ENCODE measurements at places on chromosomes 1 and 21.

GRCh38 chr1:208537198-208537597 is 293.0 kb upstream of the PLXNA2 start:
- DNase-seq, result no peak

DNA sequence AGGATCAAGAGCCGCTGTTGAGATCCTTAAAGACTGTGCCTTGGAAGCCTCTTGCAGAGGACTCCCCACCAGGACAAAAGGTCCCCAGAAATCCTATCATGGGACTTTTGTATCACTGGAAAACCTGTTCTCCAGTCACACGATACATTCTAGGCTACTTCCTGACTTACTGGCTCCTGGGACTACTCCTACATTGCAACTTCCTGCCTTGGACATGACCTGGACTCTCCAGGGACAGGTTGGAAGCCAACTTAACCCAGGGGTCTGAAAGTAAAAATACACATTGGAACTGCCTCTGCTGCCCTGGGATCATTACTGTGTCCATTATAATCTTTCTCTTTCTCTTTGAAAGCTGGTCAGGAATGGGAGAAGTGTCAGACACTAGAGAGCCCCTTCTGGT is 9.9 kb downstream of the PIGV start:
- DNase-seq, result no peak

GRCh38 chr1:52604063-52604770 is 2.0 kb downstream of the GPX7 start:
- no peak for DNase-seq

GRCh38 chr1:118989006-118989815 is 1.1 kb upstream of the TBX15 start:
- DNase-seq, result no peak

DNA sequence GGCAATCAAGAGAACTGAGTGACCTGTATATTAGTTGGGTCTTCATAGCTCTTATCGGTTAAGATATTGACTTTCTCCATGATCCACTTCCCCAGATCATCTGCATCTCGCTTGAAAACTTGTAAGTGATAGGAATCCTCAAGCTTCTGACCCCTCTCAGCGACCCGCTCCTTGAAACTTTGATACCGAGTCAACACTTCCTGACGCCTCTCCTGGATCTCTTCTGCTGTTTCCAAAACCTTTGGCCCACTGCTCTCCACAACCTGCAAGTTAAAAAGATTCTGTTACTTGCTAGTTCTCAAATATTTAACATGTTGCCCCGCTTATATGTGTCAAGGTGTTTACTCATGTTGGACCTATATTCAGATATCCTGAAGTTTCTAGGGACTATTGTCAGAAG is 1.4 kb downstream of the SPTA1 start:
- no peak for DNase-seq

DNA sequence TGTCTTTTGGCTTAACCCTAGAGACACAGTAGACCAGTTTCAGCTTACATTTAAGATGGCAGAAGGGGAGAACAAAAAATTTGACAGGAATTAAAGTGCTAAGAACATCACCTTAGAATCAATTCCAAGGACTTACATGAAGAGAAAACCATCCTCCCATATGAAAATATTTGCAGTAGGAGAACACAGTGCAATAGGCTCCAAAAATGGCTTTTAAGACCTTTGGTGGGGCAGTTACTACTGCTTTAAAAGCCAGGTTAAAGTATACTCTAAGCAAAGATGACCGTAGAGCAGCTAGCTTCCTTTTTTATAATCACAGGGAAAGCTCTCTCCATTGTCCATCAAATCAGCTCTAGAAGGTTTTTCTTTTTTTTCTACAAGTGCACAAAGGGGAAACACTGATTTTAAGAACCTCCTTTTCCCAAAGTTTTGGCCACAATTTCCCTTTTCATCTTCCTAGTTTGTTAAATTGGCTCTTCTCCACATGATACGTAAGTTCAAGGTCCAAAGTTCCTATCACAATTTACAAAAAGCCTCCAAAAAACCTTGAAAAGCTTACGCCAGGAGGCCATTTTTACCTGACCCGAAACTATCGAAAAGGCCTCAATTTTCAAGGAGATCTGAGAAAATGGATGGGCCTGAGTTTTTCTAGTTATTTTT is 3.3 kb downstream of the TXNIP start:
- no peak for DNase-seq

DNA sequence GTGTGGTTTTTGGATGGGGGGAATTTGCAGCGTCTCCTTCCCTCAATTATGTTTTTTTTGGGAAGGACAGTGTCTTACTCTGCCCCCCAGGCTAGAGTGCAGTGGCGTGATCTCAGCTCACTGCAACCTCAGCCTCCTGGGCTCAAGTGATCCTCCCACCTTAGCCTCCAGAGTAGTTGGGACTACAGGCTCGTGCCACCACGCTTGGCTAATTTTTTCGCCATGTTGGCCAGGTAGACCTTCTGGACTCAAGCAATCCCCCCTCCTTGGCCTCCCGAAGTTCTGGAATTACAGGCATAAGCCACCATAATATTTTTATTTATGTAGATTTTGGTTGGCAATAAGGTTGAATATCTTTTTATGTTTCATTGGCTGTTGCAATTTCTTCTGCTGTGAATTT is 9.5 kb upstream of the PARP1 start:
- DNase-seq, result no peak

DNA sequence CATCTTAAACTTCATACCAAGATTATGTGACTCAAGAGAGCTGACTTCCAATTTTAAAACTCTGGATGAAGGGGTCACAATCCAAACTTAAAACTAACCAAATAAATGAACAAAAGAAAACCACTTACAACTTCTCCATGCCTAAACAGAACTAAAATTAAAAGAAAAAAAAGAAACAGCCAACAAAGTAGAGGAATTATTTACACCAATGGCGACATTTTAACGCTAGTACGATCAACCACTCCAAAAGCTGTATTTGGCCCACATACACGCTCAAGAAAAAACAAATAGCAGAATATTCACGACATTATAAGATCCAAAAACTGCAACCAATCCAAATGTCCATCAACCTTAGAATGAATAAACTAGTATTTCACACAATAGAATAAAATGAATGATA is 42.4 kb downstream of the ENAH start:
- no peak for DNase-seq

GRCh38 chr1:30371888-30372791 is 351.2 kb downstream of the MATN1 start:
- DNase-seq, result no peak

DNA sequence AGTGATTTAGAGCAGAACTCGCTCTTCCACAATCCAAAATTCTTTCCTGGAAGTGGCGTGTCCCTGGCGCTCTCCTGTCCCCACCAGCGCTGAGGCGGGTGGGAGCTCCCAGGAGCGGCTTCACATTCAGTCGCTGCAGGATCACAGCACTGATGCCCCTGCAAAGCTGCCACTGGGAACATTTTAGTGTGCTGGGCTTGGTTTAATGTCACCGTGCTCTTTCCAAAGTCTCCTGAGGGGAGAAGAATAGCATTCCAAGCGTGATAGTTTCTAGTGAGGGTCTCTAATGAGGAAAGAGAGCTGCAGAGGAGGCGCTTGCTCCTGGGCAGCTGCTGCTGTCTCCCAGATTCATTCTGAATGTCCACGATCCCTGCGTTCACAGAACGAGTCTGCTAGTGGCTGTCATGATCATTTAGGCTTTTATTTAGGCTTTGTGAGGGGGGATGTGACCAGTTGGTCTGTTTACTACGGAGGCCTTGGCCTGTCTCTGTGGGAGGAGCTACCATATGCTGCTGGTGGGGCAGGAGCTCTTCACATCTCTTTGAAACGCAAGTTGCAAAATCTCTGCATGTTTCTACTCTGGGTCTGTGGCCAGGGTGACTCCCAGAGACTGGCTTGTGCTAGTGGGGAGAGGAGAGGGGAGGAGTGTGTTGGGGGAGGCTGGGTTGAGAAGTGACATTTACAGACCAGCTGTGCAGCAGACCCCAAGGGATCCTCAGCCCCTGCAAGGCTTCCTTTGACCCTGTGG is 23.4 kb downstream of the OLFML3 start:
- DNase-seq, result no peak

GRCh38 chr1:216710055-216710454 is 13.2 kb downstream of the ESRRG start:
- DNase-seq, result no peak

GRCh38 chr1:63522891-63523728 is at the start of the genes EFCAB7 and ITGB3BP:
Gene EFCAB7 (plus strand): TSS chr1:63523525. CDS start chr1:63525573, 2,048 bp downstream.
Gene ITGB3BP (minus strand): TSS chr1:63523225. CDS start chr1:63523133, 92 bp downstream.
- peak; percentile 67 for DNase-seq

DNA sequence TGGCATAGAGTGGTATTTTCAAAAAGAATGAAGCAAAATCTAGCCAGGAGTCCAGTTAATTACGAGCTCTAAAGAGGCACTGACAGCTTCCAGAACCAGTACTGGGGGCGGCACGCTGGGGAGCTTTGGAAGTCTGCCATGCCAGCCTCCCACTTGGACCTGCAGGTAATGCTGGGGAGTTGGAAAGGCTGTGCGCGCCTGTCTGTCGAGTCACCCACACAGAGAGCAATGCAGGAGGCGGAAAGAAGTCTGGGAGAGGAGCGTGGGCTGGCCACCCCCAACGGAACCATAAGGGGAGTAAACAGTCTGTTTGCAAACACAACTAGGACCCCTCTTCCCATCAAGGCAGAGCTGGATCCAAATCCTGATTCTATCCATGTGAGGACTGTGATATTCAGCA is 84.5 kb downstream of the BEND5 start:
- no peak for DNase-seq

- DNase-seq, result no peak
Observed at GRCh38 chr1:182255494-182255893, 136.1 kb downstream of the GLUL start.

DNA sequence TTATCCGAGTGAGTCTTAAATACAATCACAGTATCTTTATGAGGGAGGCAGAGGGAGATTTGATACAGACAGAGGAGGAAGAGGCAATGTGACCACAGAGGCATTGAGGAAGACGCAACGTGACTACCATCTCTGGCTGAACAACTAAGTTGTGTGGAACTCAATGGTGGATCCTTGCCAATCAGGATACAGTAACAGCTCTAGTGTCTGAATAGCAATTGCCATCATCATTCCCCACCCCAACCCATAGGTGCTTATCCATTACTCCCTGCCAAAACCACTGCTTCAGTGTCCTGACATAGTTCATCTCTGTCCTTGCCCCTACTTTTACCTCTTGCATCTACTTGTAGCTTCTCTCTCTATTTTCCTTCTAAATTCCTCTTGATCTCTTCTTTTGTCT is 20.5 kb upstream of the RHBDL2 start:
- DNase-seq, result no peak

DNA sequence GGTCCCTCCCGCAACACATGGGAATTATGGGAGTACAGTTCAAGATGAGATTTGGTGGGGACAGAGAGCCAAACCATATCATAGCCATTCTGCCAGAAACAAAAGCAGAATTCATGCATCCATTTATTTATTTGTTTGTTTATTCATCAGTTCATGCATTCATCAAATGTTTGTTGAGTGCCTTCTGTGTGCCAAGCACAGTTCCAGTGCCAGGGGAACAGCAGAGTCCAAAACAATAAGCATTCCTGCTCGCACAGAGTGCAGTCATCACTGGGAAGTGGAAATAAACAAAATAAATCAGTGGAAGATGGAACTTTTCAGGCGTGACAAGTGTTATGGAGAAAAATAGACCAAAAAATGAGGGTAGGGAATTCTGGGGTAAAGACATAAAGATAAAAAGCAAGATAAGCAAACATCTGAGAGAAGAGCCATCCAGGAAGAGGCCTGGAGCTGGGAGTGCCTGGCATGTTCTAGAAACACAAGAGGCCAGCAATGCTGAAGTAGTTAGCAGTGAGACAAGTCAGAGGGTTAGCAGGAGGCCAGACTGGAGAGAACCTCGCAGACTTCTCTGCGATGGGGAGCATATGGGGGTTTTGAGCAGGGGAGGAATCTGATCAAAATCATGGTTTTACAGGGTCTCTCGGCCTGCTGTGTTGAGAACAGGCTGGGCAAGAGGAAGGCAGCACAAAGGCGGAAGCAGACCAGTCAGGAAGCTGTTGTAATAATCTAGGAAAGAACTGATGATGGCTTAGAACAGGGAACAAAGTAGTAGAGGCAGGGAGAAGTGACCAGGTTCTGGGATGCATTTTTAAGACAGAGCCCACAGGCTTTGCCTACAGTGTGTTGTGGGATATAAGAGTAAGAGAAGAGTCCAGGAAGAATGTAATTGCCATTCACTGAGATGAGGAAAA is 113.2 kb downstream of the GLUL start:
- no peak for DNase-seq

DNA sequence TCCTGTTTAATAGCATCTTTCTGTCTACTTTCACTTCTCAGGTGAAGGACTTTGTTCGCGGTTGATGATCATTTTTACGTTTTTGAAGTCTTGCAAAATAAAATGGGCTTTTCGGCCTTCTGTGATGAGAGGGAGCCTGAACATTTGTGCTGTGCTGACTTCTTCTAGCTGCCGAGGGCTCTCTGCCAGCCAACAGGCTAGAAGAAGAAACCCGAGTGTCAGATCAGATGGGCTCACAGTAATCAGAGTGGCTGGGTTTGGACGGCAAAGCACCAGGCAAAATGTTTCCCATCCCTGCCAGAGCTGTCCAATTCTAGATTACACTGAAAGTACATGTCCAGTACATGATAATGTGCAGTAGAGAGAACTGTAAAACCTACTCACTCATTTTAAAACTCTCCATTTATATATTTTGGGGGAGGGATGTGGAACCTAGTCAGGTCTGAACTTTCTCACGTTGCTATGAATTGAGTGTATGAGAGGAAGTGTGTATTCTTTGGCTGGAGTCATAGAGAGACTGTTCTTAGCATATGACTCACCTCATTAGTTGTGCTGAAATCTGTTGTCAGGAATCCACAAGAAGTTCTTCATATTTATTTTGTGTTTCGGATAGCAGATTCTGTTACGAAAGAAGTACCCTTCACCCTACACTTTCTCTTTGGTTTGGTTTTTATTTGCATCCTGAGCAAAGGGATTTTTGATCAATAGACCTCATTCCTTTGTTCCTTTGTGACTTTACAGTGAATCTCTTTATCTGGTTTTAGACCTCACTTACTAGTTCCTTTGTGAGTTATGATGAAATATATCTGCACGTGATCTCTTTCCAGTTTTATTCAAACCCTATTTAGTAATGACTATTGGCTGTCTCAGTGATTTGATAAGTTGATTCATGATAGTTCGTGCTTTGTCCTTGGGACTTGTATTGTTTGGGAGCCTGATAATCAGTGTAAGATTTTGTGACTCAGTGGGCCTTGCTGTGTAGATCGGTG is 4.8 kb downstream of the ATP1A1 start:
- peak; percentile 54 for DNase-seq

DNA sequence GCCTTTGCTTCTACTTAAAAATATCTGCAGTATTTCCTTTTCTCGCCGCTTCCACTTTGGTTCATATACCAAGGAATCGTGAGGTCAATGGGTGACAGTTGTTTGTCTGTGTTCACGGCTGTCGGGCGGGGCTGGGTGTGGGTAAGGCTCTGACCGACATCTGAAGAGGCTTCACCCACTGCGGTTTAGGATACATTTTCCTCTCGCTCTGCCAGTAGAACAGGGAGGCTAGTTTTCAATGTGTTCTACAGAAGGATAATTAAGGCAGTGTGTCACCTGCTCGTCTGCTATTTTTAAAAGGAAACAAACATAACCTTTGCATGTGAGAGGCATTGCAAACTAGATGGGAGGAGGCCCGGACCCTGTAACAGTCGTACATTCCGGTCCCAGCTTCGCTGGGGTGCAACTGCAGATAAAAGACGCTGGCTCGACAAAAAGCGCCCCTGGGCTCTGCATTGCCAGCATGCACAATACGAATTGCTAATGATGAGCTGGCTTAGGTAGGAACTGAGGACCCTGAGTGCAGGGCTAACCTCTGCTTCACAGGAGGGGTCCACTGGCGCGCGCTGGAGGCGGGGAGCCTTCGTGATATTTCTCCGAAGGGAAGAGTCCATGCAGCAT is 8.5 kb upstream of the ERG start:
- no peak for DNase-seq

- no peak for DNase-seq
Observed at GRCh38 chr21:46187814-46188213, 3.6 kb upstream of the SPATC1L start.

- no peak for DNase-seq
Observed at GRCh38 chr1:225651872-225652728, 823 bp downstream of the ENAH start.

Data from CD4-positive, alpha-beta T cell treated with Interleukin-6 at 100 ng/mL for 8 hours (primary cell).